Choroid plexus epithelial cell (primary cell): ENCODE measurements at places on chromosomes 6 and 20.

DNA sequence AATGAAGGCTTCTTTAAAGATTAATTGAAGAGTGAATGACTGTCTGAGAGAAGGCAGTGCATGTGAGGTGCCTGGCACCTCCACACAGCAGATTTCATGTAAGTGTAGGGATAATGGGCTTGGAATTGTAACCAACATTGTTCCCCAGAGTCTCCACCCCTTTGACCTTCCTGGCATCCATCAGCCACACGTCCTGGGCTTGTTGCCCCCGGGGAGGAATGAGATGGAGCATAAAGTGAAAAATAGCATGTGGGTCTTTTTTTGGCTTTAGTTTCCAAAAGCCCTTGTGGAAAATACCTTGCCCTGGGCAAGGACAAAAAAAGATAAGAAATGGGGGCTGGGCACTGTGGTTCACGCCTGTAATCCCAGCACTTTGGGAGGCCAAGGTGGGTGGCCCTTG, 242.2 kb upstream of the ECI2 start:
- DNase-seq: no peak

- DNase-seq: peak; percentile 40
Measured at GRCh38 chr6:127347178-127347577, 3.8 kb upstream of the ECHDC1 start.

DNA sequence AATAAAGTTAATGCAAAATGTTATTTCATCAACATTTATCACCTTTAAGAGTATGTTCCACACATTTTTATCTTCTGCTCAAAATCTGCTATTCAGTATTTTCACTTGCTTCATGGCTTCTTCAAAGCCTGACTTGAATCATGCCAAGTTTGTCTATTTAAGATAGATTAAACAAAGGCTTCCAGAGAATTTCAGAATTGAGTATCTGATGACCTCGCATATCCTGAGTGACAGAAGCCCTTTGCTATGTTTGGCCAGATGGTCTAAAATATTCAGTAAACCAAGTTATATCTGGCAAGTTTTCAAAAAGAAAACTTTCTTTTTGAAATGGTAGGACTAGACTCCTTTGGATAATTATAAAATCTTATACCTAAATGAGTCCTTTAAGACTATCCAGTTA, 348.9 kb upstream of the KCNQ5 start:
- peak; percentile 80 for DNase-seq

GRCh38 chr20:20930500-20930899, 175.7 kb downstream of the LINC00237 start:
- DNase-seq: no peak

GRCh38 chr6:136983687-136984086, 61.1 kb downstream of the IL20RA start:
- no peak for DNase-seq

- DNase-seq: peak; percentile 26
Measured at GRCh38 chr6:135782546-135782945, 69.0 kb upstream of the PDE7B start.

- no peak for DNase-seq
Measured at GRCh38 chr6:45512717-45513116, 135.0 kb upstream of the SUPT3H start.

DNA sequence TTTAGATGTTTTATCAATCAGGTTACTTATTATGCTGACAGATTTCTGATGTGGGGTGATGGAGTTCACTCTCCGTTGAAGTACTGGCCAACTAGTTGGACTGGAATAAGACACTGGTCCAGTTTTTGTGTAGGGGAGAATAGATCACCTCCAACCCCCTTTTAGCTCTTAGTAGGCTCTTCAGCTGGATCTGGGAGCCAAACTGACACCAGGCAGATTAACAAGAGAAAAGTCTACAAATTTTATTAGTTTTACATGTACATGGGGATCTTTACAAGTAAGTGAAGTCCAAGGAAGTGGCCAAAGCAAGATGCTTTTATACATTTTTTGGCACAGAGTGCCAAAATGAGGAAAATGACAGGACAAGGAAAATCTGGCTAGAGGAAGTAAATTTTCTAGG, 107.1 kb downstream of the UBE3D start:
- DNase-seq: no peak

GRCh38 chr6:36920049-36920448, 34.3 kb downstream of the C6orf89 start:
- no peak for DNase-seq

- no peak for DNase-seq
Measured at GRCh38 chr6:97923249-97923648, 640.2 kb upstream of the MMS22L start.

DNA sequence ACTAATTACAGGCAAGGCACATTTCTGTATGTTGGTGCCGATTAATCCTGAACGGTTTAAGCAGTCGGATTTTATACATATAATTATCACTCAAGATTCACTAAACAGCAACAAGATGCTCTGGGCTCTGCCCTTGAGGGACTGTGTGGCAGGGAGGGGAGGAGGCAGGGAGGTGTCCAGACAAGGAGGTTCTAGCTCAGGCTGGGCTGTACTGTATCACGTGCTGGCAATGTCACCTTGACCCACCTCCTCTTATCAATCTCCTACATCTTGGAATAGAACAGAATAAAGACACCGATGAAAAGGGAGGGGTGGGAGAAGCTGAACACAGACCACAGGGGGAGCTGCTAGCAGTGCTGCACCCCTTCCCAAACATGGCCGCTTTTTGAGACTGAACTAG, 65.7 kb downstream of the LRFN2 start:
- DNase-seq: no peak

GRCh38 chr20:14992961-14993360, 655.5 kb upstream of the FLRT3 start:
- DNase-seq: peak; percentile 59

DNA sequence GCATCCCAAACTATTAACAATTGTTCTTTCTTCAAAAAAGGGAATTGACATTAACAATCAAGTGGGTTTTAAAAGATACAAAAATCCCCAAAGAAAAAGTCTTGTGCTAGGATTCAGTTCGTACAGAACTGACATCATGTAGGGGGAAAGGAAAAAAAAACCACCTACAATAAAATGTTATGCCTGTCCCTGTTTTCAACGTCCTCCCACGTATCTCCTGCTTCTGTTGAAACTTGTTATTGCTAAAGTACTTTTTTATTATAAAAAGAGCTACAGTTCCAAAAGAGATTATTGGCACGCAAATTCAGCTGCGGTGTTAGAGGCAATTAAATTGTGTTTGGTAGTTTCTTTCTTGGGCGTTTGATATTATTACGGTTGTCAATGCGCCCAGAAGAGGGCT, 102.8 kb upstream of the PHACTR1 start:
- no peak for DNase-seq

GRCh38 chr6:132354517-132355167, 46.6 kb downstream of the MOXD1 start:
- peak; percentile 30 for DNase-seq

DNA sequence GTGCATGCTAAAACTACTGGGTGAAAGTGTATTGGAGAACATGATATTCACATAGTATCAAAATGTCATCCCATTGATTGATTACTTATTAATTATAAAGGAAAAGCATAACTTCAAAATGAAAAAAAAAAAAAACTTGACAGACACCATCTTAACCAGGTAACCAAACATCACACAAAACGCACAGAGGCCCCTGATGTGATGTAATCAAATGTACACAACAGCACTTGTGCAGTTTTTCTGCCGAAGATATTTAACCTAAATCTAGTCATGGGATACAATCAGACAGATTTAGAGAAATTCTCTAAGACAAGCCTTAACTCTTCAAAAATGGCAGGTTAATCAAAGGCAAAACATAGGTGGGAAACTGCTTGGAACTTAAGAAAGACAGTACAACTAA, 102.0 kb upstream of the TENT5A start:
- no peak for DNase-seq

GRCh38 chr6:71031912-71032311, 75.1 kb upstream of the B3GAT2 start:
- DNase-seq: peak; percentile 64

GRCh38 chr20:58098571-58098970, 129.9 kb downstream of the ANKRD60 start:
- no peak for DNase-seq

DNA sequence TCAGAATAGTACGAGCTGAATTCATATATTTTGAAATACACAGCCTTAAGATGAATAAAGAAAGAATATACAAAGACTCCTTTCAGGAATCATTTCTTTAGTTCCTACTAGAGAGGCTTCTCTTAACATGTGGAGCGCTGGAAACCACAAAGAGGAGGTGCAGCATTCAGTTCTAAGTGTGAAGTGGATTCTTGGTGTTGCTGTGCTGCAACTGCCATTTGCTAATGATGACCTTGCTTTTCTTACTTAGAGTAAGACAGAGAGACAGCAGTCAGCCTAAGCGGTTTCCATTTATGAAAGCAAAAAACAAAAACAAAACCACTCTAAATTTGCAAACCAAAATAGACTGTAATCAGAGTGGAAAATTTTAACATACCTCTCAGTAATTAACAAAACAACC, 629.0 kb downstream of the EPHA7 start:
- DNase-seq: no peak

DNA sequence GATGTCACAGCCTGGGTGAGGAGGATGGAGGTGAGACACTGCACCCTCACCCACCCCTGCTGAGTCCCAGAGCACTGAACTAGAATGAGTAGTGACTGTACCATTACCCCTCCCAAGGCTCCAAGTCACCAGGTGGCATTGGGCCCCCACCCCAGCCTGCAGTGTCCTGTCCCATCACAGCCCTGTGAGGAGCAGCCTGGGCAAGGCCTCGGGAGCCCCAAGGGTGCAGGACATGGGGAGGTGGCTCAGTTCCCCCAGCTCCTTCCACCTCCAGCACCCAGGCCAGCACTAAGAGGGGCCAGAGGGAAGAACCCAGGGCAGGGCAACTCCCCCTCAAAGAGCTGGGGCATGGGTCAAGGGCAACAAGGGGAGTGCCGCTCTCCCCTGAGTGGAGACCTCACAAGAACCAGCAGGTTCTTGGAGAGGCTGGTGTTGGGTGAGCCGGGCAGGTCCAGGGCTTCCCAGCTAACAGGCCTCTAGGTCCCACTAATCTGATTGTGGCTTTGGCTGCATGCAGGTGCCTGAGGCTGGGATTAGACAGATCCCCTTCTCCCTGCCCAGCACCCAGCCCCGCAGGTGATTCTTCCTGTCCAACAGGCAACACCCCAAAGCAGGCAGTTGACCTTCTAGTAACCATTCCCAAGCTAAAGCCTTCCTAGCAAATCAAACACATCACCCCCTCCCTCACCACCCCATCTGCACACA, 2.6 kb downstream of the CST4 start:
- DNase-seq: no peak

DNA sequence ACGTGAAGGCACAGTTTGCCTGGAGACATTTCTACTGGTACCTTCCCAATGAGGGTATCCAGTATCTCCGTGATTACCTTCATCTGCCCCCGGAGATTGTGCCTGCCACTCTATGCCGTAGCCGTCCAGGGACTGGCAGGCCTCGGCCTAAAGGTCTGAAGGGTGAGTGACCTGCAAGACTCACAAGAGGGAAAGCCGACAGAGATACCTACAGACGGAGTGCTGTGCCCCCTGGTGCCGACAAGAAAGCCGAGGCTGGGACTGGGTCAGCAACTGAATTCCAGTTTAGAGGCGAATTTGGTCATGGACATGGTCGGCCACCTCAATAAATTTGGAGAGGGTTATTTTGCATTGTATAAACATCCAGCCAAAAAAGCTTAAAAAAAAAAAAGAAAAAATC, 420.3 kb upstream of the FLRT3 start:
- no peak for DNase-seq

DNA sequence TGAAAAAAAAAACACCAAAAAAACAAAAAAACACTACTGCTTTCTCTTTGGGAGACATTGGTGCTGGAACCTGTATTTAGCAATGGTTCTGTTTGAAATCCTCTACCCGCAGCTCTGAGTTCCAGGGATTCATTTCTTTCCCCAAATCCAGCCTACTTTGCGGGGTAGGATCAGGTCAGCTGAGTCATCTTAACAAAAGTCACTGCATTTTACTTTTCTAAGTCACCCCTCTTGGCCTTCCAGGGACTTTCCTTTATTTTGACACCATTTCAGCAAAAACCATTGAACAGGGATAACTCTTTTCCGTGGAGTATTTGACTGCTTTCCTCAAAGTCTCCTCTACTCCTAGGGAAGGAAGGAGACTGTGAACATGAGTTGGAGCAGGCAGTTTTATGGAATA, 837.6 kb downstream of the MAFB start:
- no peak for DNase-seq

DNA sequence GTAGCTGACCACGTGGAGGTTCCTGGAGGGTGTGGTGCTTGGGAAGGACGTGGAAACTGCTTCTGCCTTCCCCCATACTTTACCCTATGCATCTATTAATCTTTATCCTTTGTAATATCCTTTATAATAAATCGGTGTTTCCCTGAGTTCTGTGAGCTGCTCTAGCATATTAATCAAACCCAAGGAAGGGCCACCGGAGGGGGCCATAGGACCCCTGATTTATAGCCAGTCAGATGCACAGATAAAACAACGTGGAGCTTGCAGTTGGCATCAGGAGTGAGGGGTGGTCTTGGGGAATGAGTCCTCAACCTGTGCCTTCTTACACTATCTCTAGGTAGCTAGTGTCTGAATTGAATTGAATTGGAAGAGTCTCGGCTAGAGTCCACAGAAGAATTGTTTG, 36.5 kb upstream of the TFAP2A start:
- DNase-seq: no peak

DNA sequence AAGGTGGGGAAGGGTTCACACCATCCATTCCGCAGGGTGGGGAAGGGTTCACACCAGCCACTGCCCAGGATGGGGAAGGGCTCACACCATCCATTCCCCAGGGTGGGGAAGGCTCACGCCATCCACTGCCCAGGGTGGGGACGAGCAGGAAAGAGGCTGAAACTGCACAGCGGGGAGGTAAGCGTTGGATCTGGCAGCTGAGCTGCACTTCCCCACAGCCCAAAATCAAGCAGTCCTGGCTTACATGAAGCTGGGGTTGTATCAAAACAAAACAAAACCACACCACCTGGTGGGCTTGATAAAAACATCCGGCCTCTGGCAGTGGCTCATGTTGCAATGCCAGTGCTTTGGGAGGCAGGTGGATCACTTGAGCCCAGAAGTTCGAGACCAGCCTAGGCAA, 268.5 kb downstream of the TAF4 start:
- peak; percentile 24 for DNase-seq

- DNase-seq: peak; percentile 92
Measured at GRCh38 chr6:121652726-121653623, 217.5 kb downstream of the GJA1 start.

GRCh38 chr6:25971187-25971821, 8.7 kb downstream of the TRIM38 start:
- peak; percentile 93 for DNase-seq

DNA sequence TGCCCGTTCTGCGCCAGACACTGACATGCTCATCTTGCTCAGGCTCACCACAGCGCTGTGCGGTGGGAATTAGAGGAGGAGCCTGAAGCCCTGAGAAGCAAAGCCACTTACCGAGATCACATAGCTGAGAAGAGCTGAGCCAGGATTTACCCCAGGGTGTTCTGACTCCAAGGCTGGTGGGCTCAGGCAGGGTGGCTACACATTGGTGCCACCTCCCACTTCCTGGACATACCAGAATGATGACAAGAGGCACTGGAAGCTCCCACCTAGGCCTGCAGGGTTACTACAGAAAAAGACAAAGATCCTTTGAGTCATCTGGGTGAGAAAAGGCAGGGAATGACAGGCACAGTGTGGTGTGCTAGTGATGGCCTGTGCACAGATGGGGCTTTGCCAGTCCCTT, 24.4 kb upstream of the FKBP1A start:
- DNase-seq: peak; percentile 56

GRCh38 chr20:47789764-47790579, 4.7 kb upstream of the SULF2 start:
- peak; percentile 73 for DNase-seq
